ENCODE measurements at places on chromosomes 4 and X. TPM values are rescaled to one million over a fixed set of nuclear protein-coding genes. Genes with fewer than 3 reads are reported as not detected.

DNA sequence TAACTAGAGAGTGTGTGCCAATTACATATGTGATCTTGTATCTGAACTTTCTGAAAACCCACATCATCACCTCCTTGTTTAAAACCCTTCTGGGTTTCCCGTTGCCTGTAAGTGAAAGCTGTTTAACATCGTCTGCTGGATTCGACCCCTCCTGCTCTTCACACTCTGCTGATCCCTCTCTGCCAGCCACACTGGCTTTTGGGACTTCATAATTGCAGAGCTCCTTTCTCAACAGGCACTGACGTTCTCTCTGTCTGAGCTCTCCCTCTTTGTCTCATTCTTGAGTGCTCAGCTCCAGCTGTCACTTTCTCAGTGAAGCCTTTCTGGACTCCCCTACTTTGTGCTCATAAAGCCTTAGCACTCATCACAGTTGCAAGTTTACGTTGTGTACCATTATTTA is 153.9 kb downstream of the CEP135 start:
- no peaks in the 10 kb centered on the region for H3K4me1 ChIP-seq
- H3K36me3 ChIP-seq, result no peaks in the 10 kb centered on the region
- peaks cover 6% of the 10 kb centered on the region for H3K27me3 ChIP-seq
- H3K27ac ChIP-seq, result no peak overlapping the region
- no peak overlapping the region for H3K4me3 ChIP-seq

DNA sequence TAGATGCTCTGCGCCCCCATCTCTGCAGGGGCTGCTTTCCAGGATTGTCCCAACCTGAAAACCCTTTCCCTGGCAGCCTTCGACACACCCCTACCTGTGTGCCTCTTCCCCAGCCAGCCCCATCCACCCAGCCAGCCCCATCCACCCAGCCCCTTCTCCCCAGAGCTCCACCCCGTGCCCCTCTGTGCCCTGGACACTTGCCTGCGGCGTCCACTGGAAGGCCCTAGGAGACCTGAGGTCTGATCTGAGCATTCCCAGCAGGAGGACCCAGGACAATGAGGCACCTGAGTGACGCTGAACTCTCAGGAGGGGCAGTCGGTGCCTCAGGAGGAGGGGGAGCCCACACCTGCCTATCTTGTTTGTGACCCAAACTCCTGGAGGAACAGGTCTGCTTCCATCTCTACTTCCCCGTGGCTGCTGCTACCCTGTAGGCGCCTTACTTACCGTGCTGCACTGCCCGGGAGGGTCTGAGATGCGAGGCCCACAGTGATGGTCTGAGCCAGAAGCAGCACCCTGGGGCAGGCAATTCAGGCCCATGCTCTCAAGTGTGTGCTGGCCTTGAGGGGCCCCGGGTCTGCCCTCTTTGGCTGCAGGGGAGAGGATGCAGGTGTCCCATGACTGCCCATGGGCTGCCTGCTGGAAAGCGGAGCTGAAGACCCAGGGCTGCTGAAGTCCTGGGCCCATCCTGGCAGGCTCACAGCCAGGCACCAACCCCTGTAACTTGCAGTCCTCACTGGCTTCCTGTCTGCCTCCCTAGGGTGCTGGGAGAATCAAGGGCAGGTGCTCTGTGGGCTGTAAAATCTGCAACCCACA is 4.9 kb downstream of the LRPAP1 start:
- H3K27me3 ChIP-seq, result no peaks in the 10 kb centered on the region
- H3K4me3 ChIP-seq, result no peak overlapping the region
- H3K27ac ChIP-seq, result no peak overlapping the region
- H3K4me1 ChIP-seq, result peaks cover 23% of the 10 kb centered on the region

- no peaks in the 10 kb centered on the region for H3K4me1 ChIP-seq
- H3K27ac ChIP-seq, result no peak overlapping the region
- H3K36me3 ChIP-seq, result no peaks in the 10 kb centered on the region
- H3K4me3 ChIP-seq, result no peak overlapping the region
- no peak for DNase-seq
These were observed 165.8 kb downstream of the LARP7 start for GRCh38 chr4:112802780-112803179.

DNA sequence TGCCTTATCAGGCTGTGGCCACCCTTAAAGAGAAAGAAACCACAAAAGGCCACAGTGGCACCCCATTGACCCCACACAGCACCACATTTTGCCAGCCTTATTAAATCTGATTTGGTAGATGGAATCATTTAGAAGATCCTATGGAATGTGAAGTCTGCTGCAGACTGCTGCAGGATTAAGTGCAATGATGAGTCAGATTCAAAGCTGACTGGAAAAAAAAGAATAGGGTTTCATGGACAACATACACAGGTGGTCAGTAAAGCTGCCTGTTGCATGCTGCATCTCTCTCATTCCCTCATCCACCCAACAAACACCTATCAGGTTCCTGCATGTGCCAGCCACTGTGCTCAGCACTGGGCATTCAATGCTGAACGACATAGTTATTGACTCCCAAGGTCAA is 56.6 kb downstream of the CHST7 start:
- peaks cover 22% of the 10 kb centered on the region for H3K27me3 ChIP-seq
- H3K4me3 ChIP-seq, result no peak overlapping the region
- H3K36me3 ChIP-seq, result peaks cover 3% of the 10 kb centered on the region
- peaks cover 40% of the 10 kb centered on the region for H3K4me1 ChIP-seq
- H3K27ac ChIP-seq, result no peak overlapping the region

- no peak overlapping the region for H3K4me3 ChIP-seq
- no peaks in the 10 kb centered on the region for H3K4me1 ChIP-seq
- no peaks in the 10 kb centered on the region for H3K36me3 ChIP-seq
These were observed 119.6 kb upstream of the LDB2 start for GRCh38 chr4:17018013-17018412.

DNA sequence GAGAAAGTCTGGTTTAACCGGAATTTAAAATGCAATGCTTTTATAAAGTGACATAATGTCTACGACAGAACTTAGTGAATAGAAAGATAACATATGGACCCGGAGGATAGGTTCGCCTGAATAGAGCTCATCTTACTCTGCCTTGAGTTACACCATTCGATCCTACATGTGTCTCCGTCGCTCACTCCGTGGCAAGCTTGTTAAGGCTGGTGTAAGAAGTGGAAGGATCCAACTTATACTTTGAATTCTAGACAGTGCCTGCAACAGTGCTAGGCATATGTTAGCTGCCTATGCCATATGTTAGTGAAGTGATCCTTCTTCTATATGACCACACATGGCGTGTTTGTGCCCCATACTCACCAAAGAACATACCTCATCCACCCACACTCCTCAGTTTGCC is 50.9 kb downstream of the SEL1L3 start:
- DNase-seq, result no peak
- H3K4me1 ChIP-seq, result no peaks in the 10 kb centered on the region
- H3K4me3 ChIP-seq, result no peak overlapping the region
- H3K27ac ChIP-seq, result no peak overlapping the region
- H3K27me3 ChIP-seq, result no peaks in the 10 kb centered on the region

- H3K4me3 ChIP-seq, result no peak overlapping the region
- no peaks in the 10 kb centered on the region for H3K4me1 ChIP-seq
- no peak for DNase-seq
- H3K27ac ChIP-seq, result no peak overlapping the region
- H3K27me3 ChIP-seq, result no peaks in the 10 kb centered on the region
These were observed 446.3 kb upstream of the GNPDA2 start for GRCh38 chr4:45172636-45173035.

DNA sequence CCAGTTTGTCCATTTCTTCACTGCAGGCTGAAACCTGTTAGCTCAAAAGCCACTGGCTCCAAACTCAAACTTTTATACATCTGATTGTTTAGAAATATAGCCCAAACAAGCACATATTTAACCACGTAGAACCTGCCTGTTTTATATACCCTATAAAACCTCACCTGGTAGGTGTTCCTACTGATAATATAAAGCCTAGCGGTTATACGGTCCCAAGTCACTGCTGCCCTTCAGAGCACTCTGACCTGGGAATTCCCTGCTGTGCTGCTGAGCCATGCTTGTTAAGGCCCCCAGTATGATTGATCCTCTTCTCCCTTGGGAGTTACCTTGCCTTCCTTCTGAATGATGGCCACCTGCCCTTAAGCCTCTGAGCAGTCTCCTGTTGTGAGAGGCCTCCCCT is 432.8 kb upstream of the LCORL start:
- no peak for DNase-seq
- no peaks in the 10 kb centered on the region for H3K27me3 ChIP-seq
- no peaks in the 10 kb centered on the region for H3K4me1 ChIP-seq
- H3K36me3 ChIP-seq, result no peaks in the 10 kb centered on the region
- no peak overlapping the region for H3K27ac ChIP-seq
- H3K4me3 ChIP-seq, result no peak overlapping the region

GRCh38 chr4:76858319-76858718 is 39.6 kb downstream of the SOWAHB start:
- H3K27me3 ChIP-seq, result no peaks in the 10 kb centered on the region
- no peaks in the 10 kb centered on the region for H3K4me1 ChIP-seq
- H3K4me3 ChIP-seq, result no peak overlapping the region
- H3K27ac ChIP-seq, result no peak overlapping the region
- no peak for DNase-seq

GRCh38 chr4:123517176-123517575 is 120.6 kb downstream of the SPRY1 start:
- DNase-seq, result no peak
- peaks cover 5% of the 10 kb centered on the region for H3K4me1 ChIP-seq
- H3K36me3 ChIP-seq, result peaks cover 2% of the 10 kb centered on the region
- no peak overlapping the region for H3K4me3 ChIP-seq
- no peaks in the 10 kb centered on the region for H3K27me3 ChIP-seq

GRCh38 chrX:103373581-103373980 is 2.8 kb upstream of the BEX3 start:
- H3K4me3 ChIP-seq, result no peak overlapping the region
- no peak overlapping the region for H3K27ac ChIP-seq
- peaks cover 5% of the 10 kb centered on the region for H3K4me1 ChIP-seq
- H3K27me3 ChIP-seq, result peaks cover 29% of the 10 kb centered on the region

DNA sequence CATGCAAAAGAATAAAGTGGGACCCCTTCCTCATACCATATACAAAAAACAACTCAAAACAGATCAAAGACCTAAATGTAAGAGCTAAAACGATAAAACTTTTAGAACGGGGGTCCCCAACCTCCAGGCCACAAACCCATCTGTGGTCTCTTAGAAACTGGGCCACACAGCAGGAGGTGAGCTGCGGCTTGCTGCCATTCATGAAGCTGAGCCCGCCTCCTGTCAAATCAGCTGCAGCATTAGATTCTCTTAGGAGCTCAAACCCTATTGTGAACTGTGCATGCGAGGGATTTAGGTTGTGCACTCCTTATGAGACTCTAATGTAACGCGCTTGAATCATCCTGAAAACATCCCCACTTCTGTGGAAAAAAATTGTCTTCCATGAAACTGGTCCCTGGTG is 7.0 kb upstream of the GATA1 start:
- no peaks in the 10 kb centered on the region for H3K4me1 ChIP-seq
- no peak overlapping the region for H3K4me3 ChIP-seq
- no peak overlapping the region for H3K27ac ChIP-seq
- H3K27me3 ChIP-seq, result peaks cover 26% of the 10 kb centered on the region
- DNase-seq, result no peak
- no peaks in the 10 kb centered on the region for H3K36me3 ChIP-seq

GRCh38 chrX:133189195-133189594 is 29.0 kb downstream of the TFDP3 start:
- no peaks in the 10 kb centered on the region for H3K36me3 ChIP-seq
- H3K4me3 ChIP-seq, result no peak overlapping the region
- no peaks in the 10 kb centered on the region for H3K4me1 ChIP-seq
- no peak for DNase-seq
- no peak overlapping the region for H3K27ac ChIP-seq

The SH3D19 gene
- total RNA-seq, result 0.74 TPM

The ACE2 gene
- 0.53 TPM for total RNA-seq

The TMPRSS11B gene
- not detected for total RNA-seq

The DDIT4L gene
- 0.72 TPM for total RNA-seq

The RBM46 gene
- total RNA-seq, result not detected

The ING2 gene
- total RNA-seq, result 19.4 TPM

The PRSS12 gene
- 0.07 TPM for total RNA-seq

The BRS3 gene
- total RNA-seq, result not detected
